ENCODE measurements at places on chromosomes 2 and 18. TPM values are rescaled to one million over a fixed set of nuclear protein-coding genes. Genes with fewer than 3 reads are reported as not detected.

POTEC gene
- total RNA-seq: not detected

LCT gene
- total RNA-seq: not detected

DNA sequence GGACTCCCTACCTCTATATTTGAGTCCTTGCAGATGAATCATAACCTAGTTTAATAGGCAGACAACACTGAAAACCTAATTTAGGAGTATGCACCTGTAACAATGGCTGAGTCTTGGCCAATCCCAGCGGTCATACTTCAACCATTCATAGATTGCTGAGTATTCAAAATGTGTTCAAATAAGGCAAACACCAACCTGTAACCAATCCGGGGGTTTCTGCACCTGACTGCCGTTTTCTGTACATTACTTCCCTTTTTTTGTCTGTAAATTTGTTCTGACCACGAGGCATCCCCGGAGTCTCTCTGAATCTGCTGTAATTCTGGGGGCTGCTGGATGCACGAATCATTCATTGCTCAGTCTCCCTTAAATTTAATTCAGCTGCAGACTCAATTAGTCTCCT lies 338.6 kb downstream of the STK39 start:
- H3K4me3 ChIP-seq: no peak overlapping the region
- H3K4me1 ChIP-seq: no peaks in the 10 kb centered on the region
- no peak overlapping the region for H3K27ac ChIP-seq
- no peaks in the 10 kb centered on the region for H3K27me3 ChIP-seq
- DNase-seq: no peak

GRCh38 chr2:133733901-133734255 lies 165.6 kb upstream of the NCKAP5 start:
- H3K27me3 ChIP-seq: no peaks in the 10 kb centered on the region
- no peaks in the 10 kb centered on the region for H3K36me3 ChIP-seq
- no peak overlapping the region for H3K27ac ChIP-seq
- H3K4me3 ChIP-seq: no peak overlapping the region
- no peak for DNase-seq

GRCh38 chr2:44291281-44292248 lies 16.3 kb downstream of the SLC3A1 start:
- no peak overlapping the region for H3K4me3 ChIP-seq
- no peak for DNase-seq
- no peaks in the 10 kb centered on the region for H3K36me3 ChIP-seq
- H3K4me1 ChIP-seq: peaks cover 16% of the 10 kb centered on the region
- H3K27ac ChIP-seq: no peak overlapping the region

DNA sequence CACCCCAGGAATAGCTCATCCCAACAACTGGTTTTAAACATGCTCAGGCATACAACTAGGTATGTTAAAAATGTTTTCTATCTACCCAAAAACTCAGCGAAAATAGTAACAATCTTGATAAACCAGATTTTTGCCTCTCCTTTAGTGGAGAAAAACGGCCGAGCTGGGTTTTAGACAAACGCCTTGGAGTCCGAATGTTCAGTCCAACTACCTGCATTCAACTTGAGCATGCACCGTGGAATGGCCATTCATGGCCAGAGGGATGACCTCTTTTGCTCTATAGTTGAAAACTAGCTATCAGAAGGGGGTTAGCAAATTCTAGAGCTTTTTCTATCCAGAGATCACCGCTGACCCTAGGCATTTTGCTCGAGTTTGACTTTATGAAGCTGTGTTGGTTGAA lies 30.8 kb downstream of the PDIA6 start:
- no peak for DNase-seq
- no peaks in the 10 kb centered on the region for H3K4me1 ChIP-seq
- no peak overlapping the region for H3K27ac ChIP-seq
- peaks cover 24% of the 10 kb centered on the region for H3K36me3 ChIP-seq
- no peaks in the 10 kb centered on the region for H3K27me3 ChIP-seq

DNA sequence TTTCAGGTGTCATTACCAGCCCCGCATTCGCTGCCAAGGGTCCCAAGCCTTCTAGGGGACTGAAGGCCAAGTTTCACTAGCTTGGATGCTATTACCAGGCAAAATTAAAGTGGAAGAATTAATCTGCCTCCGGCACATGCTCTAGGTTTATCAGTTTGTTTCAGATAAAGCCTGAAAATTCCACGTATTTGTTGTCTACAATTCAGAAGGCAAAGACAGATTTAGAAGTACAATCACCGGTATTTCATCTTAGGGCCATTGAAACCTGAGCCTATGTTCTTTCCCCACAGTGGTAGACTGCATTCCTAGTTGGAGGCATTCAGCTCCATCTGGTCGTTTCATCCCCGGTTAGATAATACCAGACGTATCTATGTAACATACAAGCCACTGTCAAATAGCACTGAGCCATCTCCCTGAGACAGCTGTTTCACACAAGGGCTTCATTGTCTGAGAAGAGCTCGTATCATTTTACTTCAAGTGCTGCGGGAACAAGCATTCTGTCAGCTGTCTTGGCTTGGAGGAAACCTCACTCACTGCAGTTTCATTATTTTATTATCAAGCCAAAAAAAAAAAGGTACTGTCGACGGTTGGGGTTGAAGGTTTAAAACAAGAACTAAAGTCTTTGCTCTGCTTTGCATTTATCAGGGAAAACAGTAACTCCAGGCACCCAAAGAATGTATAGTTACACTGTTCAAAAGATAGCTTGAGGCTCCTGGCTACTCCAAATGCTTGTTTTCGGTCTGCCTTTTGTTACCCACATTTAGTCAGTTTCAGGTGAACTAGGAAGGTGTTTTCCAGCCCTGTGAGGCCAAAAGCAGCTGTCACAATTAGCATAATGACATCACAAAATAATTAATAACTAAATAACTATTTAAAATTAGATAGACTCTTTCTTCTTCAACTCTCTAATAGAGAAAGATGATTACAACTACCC lies 76.7 kb downstream of the TGIF1 start:
- H3K4me3 ChIP-seq: no peak overlapping the region
- no peak overlapping the region for H3K27ac ChIP-seq
- H3K27me3 ChIP-seq: no peaks in the 10 kb centered on the region
- H3K36me3 ChIP-seq: no peaks in the 10 kb centered on the region
- no peaks in the 10 kb centered on the region for H3K4me1 ChIP-seq

DNA sequence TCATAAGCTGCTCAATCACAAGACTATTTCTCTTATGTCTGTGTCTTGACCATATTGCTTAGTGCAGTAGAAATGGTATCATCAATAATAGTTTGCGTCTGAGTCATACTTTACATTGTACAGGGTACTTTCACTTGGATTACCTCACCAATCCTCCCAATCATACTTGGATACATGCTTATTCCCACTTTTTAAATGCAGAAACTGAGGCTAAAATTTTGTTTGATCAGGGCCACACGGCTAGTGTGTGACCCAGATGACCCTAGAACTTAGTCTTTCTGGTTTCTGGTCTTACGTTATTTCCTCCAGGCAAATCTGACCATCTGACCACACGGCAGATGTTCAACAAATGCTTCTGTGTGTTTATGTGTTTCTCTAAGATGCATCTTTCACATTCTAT lies 23.8 kb upstream of the CCL20 start:
- no peaks in the 10 kb centered on the region for H3K36me3 ChIP-seq
- no peaks in the 10 kb centered on the region for H3K27me3 ChIP-seq
- H3K4me1 ChIP-seq: peaks cover 4% of the 10 kb centered on the region
- H3K27ac ChIP-seq: no peak overlapping the region
- DNase-seq: no peak

- no peaks in the 10 kb centered on the region for H3K36me3 ChIP-seq
- peaks cover 8% of the 10 kb centered on the region for H3K4me1 ChIP-seq
- H3K27ac ChIP-seq: no peak overlapping the region
Observed at GRCh38 chr2:70789304-70790135, 923 bp downstream of the FIGLA start.

Data from esophagus squamous epithelium (tissue), 5 donors.